ENCODE measurements at places on chromosomes 5 and 9.
A peak's percentile ranks its signal among the peaks of the same experiment; 100 is the strongest.

- DNase-seq, result no peak
Observed at GRCh38 chr5:173554038-173554955, 62.2 kb downstream of the BOD1 start.

- DNase-seq, result peak; percentile 59
Observed at GRCh38 chr5:134784241-134784920, 25.8 kb downstream of the DDX46 start.

DNA sequence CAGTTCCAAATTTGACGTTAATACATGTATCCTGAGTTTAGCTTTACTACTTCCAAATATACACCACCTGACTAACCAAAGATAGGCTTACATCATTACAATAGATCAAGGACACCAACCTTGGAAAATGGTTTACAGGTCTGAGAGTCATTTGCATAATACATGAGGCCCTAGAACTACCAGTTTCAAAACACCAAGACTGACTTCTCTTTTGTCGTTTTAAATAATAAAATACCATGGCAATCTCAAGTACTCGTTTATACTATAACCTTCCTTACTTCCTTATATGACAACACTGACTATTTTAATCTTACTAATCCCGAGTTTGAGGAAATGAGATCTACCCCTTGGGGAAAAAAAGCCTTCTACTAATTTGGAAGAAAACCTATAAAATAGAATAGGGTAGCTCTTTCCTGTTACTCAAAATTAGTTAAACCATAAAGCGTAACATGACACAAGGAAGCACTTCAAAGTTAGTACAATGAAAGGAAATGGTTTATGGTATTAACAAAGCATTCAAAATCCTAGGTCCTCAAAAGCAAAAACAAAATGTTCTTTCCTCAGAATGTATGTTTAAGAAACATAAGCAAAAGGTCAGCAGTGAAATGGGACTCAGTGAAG is 42.1 kb downstream of the UBQLN1 start:
- no peak for DNase-seq

GRCh38 chr9:78712903-78713613 is 416.1 kb downstream of the PSAT1 start:
- DNase-seq, result no peak

GRCh38 chr5:146940295-146940694 is 61.7 kb upstream of the PPP2R2B start:
- no peak for DNase-seq

All from MG63 (cell line).